ENCODE measurements at places on chromosomes 5 and 9.
A peak's percentile ranks its signal among the peaks of the same experiment; 100 is the strongest.

GRCh38 chr5:58582019-58582802 is 664 bp upstream of the RAB3C start:
- DNase-seq: no peak

DNA sequence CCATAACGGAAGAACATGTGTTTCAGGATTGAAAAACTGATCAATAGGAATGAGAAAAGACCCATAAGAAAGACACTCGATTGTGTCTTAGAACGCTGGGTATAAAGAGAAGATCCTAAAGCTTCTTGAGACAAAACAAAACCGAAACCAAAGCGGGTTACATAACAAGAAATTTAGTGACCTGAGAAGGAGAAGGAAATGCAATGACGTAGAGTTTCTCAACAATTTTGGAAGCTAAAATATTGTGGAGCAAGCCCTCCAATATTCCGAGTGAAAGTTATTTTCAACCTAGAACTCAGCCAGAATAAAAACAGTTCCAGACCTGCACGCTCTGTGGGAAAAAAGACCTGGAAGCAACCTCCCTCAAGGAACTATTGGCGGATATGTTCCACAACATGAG is 81.9 kb upstream of the FREM1 start:
- DNase-seq: no peak

DNA sequence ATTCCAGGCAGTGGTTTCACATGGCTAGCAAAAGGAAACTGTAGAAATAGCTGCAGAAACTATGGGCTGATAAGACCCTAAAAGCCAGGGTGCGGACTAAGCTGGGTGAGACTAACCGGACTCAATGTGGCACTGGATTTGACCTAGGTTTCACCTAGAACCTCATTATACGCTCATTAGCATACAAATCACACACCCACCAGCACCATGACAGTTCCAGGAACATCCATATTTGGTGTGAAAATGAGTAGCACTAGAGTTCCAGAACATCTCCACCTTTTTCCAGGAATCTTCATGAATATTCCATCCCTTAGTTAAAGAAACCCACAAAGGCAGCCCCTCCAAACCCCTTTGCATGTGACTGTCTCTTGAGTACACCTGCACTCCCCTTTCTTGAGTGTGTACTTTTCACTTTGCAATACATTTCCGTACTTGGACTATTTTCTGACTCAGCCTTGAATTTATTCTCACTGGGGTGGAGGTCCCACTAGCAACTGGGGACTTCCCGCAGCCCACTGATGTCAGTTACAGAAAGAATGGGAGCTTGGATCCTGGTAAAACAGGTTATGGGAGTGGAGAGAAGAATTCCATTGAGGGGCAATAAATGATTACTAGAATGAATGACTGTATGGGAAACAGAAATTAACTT is 58.0 kb upstream of the SPATA31C2 start:
- DNase-seq: no peak

- DNase-seq: no peak
Measured at GRCh38 chr9:89544279-89544661, 46.4 kb upstream of the SEMA4D start.

DNA sequence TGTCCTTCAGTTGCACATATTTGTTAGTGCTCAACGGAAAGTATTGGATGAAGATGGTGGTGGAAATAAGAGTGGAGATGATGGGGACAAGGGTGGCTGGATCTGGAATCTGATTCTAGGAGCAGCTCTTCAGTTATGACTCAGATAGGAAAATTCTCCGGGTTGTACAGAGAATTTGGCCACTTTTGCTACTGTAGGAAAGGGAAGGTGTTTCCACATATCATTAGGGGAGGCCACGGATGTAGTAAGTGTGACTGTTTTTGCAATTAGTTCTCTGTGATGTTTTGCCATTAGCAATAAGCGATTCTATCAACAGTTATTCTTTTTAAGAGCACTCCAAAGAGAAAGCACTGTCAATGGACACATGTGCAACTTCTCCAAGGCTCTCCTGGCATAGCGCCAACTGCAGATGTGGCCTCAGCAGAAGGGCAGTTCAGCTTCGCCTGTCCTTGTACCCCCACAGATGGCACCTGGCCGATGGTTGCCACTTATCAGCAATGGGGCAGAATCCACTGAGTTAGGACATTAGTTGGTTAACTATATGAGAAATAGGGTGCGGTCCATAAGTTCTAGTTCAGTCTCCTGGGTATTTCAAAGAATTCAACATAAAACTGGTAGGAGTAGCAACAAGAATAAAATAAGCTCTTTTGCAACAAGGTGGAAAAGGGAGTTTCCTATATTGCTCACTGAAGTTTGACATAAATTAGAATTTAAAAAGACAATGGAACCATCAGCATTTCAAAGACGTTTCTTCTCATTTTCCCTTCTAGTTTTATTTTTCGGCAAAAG is 96.3 kb downstream of the ARSB start:
- DNase-seq: no peak

DNA sequence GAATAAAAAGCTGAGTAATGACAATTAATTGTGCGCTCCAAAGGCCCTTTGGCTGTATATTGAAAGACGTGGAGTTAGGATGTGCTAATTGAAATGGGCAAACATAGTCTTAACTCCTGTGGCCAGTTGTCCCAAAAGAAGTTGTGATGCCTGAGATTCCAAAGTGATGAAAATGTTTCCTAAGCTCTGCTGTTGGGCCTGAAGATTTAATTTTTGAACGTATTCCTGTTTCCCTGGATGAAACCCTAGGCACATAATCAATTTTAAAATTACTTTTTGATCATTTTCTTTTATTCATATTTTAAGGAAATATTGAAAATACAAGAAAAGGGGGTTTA is 87.9 kb downstream of the PRDM6 start:
- DNase-seq: no peak

GRCh38 chr9:37963936-37964739 is 60.2 kb upstream of the SLC25A51 start:
- peak; percentile 92 for DNase-seq

GRCh38 chr5:21642312-21642711 is 1210.8 kb downstream of the CDH12 start:
- no peak for DNase-seq

DNA sequence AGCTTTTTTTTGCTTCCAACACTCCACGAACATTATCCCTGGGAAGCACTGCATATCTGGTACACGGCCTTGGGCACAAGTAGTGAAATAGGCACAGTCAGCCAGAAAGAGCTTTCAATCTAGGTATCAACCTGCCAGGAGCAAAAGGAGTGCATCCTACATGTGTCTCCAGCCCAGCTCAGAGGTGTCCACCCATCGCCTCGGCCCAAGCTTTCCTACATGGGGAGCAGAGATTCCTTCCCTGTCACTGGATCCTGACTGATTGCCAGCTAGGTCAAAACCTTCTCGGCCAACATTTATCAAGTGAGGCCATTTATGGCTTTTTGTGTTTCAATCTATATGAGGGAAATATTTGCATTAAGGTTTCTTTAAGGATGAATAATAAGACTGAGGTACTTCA is 55.8 kb downstream of the GOLM1 start:
- DNase-seq: no peak
